RWPE1 (cell line): ENCODE measurements at places on chromosomes 6 and 20.

DNA sequence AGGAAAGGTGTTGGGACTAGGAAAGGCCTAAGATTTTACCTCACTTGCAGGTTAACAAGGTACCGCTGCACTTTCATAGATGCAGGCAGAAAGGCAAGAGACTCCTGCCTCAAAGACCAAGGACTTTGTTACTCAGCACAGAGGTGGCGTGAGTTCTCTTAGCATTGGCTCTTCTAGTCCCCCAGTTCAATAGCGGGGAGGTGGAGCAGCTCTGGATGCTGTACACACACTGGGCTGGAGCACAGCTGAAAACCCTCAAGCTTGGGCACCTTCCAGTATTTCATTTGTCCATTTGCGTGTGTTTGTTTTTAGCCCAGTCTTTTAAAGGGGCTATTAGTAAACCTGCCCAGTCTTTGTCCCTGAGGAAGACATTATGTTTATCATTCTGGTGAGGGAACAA, 345.2 kb downstream of the FARS2 start:
- DNase-seq: no peak

GRCh38 chr20:58459058-58459750, 56.0 kb downstream of the APCDD1L start:
- no peak for DNase-seq

DNA sequence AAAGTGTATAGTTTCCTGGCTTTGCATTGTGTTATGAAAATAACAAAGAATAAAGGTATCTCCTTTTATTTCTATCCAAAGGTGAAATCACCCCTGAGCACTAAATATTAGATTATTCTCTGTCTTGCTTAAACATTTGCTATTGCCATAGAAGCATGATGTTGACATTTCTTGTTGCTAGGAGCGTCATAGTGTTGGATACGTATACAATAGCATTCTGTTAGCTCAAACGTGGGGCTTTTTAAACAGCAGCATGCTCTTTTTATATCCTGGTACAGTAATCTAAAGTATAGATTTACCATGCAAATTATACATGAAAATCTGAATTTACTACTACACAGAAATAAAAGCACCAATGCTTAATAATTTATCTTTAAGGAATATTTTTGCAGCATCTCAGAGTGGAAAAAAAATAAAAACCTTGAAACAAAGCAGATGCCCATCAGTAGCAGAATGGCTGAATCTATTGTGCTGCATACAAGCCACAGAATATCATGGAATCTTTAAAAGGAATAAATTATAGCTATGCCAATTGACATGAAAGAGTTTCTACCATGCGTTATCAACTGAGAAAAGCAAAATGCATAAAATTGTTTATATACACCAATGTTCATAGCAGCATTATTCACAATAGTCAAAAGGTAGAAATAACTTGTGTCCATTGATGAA, 9.6 kb upstream of the HSF2 start:
- DNase-seq: no peak

- DNase-seq: no peak
These were observed 87.8 kb downstream of the KIF16B start for GRCh38 chr20:16485401-16485800.

GRCh38 chr6:154606457-154606856, 96.0 kb upstream of the CNKSR3 start:
- no peak for DNase-seq

- DNase-seq: no peak
These were observed 150.6 kb downstream of the QKI start for GRCh38 chr6:163565140-163565539.

- no peak for DNase-seq
These were observed 16.3 kb upstream of the FOXC1 start for GRCh38 chr6:1593286-1593957.

- no peak for DNase-seq
These were observed 2.0 kb downstream of the CLIC5 start for GRCh38 chr6:46013639-46014038.

- peak; percentile 45 for DNase-seq
These were observed 8.8 kb upstream of the PERP start for GRCh38 chr6:138115877-138116660.

- no peak for DNase-seq
These were observed 410.4 kb downstream of the MAFB start for GRCh38 chr20:40278673-40279072.

GRCh38 chr6:135325624-135326424, 144.7 kb downstream of the MYB start:
- DNase-seq: no peak

DNA sequence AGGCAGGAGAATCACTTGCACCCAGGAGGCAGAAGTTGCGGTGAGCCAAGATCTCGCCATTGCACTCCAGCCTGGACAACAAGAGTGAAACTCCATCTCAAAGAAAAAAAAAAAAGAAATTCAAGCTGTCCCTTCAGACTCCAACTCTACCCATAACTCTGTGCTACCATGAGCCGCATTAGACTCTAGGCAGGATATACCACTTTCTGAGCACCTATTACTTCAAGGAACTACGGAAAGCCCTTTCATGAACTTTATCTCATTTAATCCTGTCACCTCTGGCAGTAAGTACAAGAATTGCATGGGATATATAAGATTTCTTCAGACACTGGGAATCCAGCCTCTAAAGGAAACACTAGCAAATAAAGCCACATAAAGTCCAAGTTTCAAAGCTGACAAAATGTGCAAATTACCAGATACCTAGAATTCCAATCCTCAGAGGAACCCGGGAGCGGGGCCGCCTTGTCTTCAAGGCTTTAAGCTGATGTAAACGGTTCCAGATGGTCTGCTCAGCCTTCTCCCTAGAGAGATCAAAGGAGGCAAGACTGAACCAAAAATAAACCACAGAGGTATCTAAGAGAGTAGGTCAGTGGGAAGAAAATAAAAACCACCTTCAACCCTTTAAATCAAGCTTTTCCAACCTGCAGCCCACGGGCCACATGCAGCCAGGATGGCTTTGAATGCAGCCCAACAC, 9.4 kb downstream of the CDK5RAP1 start:
- no peak for DNase-seq

DNA sequence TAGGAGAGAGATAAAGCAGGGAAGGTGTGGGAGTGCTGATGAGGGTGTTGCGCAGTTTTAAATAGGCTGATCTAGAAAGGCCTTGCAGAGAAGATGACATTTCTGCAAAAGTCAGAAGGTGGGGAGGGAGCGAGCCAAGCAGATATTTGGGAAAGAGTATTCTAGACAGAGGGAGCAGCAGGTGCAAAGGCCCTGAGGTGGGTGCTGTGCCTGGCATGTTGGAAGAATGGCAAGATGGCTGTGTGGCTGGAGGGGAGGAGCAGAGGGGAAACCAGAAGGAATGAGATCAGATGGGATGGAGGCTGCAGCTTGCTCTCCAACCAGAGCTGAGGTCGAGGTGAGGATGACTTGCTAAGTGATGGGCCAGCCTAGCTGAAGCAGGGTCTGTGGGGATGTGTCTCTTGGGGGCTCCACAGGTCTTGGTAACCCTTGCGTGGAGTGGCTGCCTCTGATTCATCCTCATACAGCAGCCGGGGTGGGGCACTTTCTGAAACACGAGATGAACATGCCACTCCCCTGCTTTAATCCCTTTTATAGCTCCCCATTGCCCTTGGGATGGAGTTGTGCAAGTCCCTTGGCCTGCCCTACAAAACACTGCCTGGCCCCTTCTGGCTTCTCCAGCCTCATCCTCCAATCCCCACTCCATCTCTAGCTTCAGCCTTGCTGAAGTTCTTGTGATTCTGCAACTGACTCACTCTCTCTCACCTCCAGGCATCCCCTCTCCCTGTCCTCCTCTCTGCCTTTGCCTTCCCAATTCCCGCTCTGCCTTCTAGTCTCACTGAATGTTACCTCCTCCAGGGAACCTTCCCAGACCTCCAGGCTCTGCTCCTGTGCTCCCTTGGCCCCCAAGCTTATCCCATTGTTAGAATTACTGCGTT, 94.1 kb downstream of the CDH22 start:
- DNase-seq: peak; percentile 52

DNA sequence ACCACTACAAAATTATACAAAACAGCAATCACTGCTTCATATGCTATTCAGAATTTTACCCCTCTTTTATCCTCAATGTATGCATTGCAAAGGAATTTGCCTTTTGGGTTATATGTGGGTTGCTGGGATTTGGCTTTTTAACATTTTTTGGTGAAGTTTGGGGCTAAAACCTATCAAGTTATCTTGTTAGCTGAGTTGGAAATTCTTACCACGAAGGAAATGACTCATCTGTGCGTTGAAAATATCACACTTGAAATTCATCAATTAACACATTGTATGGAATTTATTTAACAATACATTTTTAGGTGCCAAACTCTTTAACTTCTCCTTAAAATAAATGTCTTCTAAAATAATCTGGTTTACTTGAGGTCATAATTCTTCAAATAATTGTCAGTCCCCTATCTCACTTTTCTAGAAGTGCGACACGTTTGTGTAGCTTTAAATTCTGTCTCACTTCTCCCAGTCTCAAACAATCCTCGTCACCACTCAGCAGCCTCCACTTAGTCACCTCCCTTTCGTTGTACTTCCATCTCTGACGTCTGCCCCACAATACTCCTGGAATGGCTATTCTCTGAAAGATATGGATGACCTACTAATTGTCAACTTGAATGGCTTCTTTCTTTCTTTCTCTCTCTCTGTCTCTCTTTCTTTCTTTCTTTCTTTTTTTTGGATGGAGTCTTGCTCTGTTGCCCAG, 88.5 kb downstream of the PHACTR1 start:
- DNase-seq: no peak

DNA sequence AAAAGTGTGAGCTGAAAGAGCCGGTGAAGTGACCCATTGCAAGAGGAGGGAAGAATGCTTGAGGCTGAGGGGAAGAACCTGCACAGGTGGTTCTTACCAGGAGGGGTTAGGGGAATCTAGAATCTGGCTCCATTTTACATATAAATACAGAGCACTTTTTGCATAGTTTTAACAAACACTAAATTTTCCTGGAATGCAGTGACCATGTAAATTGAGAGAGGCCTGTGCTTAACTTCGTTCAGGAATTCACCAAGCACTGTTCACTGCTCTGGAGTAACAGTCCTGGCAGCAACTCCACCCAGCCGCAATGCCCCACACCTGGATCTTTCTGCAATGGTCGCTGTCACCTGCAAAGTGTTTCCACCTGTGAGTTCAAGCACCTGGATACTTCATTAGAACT, 13.2 kb upstream of the RIPOR3 start:
- no peak for DNase-seq

- no peak for DNase-seq
These were observed 4.6 kb downstream of the WFDC12 start for GRCh38 chr20:45119556-45120266.

DNA sequence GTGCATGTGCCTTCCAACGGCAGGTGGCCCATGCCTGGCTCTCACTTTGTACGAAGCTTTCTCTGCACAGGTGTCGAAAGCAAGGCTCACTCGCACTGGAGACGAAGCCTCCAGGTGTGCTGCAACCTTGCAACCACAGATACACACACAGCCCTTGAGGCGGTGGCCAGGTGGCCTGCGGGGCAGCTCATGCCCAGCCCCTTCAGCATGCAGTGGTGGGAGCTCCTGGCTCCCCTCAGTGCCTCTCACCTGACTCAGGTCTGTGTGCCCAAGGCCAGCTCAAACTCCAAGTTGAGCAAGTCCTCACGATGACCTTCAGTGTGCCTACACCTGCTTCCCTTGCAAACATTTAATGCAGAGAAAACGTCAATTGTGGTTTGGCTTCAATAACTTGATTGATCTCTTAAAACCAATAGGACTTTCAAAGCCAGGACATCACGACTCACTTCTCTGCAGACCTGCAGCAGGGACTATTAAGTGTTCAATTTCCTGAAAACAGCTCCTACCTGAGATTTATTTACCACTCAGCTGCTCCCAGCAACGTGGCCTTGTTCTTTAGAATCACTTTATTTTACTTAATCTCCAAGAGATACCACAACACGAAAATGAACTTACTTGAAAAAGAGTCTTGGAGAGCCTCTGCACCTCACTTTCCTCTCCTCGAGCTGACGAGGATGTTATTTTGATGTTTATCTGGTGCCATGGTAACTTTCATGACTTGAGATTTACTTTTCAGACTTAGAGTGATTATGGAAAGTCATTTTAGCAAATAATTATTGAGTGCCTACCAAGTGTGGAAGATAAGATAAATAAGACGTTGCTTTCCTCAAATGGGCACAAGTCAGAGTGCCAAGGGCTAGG, 86.3 kb downstream of the SLC22A23 start:
- DNase-seq: no peak

- no peak for DNase-seq
These were observed 4.9 kb downstream of the DSP start for GRCh38 chr6:7546383-7546782.

DNA sequence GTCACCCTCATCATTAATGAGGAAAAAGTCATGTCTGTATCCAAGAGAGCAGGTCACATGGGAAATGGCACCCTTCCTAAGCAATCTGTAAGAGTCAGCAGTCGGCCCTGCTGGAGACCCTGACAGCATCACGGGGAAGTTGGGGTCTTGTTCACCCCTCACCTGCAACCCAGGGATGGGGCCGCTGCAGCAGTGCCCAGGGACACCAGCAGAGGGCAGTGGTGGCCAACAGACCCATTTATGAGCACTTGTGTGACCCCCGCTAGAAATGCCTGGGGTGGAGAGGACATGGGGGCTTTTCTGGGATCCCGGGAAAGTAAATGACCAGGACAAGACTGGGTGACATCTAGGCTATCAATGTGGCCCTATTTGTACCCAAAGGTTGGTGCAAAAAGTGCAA, 35.9 kb downstream of the ANKRD60 start:
- no peak for DNase-seq
